ENCODE measurements at places on chromosomes 5 and 9.
A peak's percentile ranks its signal among the peaks of the same experiment; 100 is the strongest.

DNA sequence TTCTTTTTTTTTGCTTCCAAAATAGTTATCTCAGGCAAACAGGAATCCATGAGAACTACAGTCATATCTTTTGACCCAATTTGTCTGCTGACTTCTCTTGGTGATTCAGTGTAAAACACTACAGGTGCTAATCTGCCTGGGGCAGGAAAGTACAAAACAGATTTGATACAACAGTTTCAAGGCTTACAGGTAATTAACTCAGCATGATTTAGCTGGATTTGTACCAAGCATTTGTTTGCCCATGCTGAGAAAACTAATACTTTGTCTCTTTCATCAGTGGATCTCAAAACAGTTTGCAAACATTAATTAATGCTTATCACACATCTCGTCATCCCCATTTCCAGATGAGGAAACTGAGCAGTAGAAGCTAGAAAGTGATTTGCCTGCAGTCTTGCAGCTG is 312.5 kb upstream of the SEMA6A start:
- peak; percentile 27 for DNase-seq

- DNase-seq: no peak
These were observed 998 bp downstream of the SRP19 start for GRCh38 chr5:112862085-112862484.

GRCh38 chr9:4366591-4367330 is 66.9 kb upstream of the GLIS3 start:
- peak; percentile 97 for DNase-seq

GRCh38 chr9:840343-840742 is 1.2 kb upstream of the DMRT1 start:
- no peak for DNase-seq

GRCh38 chr9:91753711-91754110 is 196.3 kb downstream of the ROR2 start:
- DNase-seq: no peak

DNA sequence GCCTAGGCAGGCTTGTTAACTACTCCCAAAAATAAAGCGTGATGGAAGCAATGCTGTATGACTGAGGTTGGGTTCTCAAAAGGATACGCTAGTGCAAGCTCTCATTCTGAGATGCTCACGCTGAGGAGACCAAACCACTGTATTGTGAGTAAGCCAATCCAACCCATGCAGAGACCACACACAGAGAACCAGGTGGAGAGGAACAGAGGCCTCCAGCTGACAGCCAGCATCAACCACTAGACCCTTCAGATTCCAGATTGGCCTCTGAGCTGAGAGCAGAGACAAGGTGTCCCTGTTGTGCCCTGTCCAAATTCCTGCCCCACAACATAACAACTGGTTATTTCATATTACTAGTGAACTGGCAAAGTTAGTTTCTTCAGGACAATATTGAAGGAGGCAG is 4.5 kb downstream of the TSTD2 start:
- no peak for DNase-seq

- DNase-seq: no peak
These were observed 33.7 kb upstream of the MVB12B start for GRCh38 chr9:126292736-126293521.

GRCh38 chr5:113524927-113525326 is 11.4 kb downstream of the YTHDC2 start:
- DNase-seq: no peak

GRCh38 chr9:113999256-114000062 is 78.6 kb downstream of the AMBP start:
- DNase-seq: peak; percentile 53

DNA sequence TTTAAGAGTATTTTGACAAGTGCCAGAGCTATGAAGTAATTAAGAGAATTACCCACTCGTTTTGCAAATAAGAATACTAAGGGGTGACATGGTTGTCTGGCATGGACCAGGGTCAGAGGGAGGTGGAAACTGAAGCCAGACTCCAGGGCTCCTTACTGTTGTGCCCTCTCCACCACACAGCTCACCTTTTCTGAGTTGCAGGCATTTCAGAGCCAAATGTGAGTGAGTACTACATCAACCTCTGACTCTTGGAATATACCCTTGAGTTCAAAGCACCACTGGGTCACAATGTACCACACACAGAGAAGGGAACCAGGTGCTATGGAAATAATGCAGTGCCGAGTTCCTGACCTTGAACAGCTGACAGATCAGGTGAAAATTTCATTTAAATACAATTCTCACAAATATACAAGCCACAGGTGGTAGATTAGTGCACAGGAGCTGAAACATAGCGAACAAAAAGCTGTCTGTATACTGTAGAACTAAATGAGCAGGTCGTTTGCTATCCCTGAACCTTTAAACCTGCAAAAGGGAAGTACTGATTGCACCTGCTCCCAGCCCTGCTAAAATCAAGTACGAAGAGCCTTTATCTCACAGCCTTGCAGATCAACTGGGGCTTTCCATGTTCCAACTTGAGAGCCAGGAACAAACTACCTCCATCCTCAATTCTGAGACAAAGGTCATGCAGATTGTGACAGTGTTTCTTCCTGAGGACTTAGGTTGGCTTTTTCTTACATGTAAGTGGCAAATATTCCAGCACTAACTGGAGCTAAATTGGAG is 57.0 kb downstream of the GOLM1 start:
- DNase-seq: no peak

DNA sequence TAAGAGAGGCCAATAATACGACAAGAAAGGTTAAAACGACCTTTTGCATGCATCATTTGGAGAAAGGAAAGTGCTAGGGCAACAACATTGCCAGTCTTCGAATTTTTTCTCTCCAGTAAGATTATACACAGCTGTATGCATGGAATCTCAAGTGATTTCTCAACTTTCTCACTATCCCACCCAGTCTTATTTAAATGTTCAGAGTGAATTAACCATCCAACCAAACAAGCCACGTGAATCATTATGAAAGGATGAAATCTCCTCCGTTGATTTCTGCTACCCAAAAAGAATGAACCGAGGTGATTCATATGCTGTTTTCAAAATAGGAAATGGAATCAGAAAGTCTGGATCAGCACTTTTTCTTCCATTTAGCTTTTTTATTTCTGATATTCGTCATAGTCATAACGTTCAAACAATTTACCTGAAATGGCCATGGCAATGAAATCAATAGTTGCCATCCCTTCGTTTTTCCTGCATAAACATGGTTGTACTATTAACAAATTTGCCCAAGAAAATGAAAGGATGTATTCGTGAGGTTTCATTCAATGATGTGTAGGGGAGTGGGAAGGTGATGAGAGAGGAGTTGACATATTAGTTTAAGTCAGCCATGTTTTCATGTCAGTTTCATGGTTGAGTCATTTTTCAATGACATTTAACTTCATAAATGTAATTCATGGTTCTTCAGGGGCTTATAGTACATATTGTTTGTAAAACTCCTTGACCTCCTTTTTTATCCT is 170.9 kb upstream of the WWC1 start:
- no peak for DNase-seq

- peak; percentile 17 for DNase-seq
These were observed 3.3 kb upstream of the MAN1B1 start for GRCh38 chr9:137083394-137084004.

GRCh38 chr9:38527503-38527902 is 92.9 kb downstream of the ANKRD18A start:
- no peak for DNase-seq

- no peak for DNase-seq
These were observed 626.6 kb upstream of the SGCD start for GRCh38 chr5:155700333-155700732.

- peak; percentile 19 for DNase-seq
These were observed 21.8 kb upstream of the ANKRD18A start for GRCh38 chr9:38641985-38642864.

DNA sequence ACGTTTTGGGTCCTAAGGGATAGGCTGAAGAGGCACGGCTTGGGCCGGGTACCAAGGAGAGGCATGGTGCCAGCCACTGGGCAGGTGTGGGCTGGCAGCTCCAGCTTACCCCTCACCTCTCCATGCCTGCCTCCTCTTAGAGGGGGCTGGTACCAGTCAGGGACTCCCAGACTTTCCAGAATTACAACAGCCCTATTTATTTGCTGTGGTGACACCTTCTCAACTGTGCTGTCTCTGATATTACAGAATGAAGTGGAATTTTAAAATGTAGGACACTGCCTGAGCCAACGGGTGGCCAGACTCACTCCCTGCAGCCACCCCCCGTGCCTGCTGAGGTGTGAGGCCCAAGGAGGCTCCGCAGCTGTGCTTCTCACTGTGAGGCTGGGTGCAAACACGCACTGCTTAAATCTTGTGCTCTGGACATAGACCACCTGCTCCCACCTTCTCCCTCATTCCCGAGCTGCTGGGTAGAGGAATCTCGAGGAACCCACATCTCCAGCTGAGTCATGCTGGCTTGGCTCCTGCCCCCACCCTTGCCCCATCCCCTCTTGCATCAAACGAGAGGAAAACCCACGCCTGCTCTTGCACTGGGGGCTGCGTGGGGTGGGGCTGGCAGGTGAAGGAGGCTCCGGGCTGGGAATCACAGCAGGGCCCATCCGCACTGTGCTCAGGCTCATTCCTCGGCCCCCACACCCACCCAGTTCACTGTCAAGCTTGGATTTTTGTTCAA is 47.9 kb downstream of the PRRT1B start:
- DNase-seq: no peak

- DNase-seq: no peak
These were observed 113.7 kb downstream of the SLC25A46 start for GRCh38 chr5:110852541-110852940.

GRCh38 chr9:76564297-76564696 is 105.3 kb downstream of the GCNT1 start:
- DNase-seq: no peak

- no peak for DNase-seq
These were observed 325.8 kb upstream of the RIOK2 start for GRCh38 chr5:97508864-97509263.
